ENCODE measurements at places on chromosomes 1 and 21.
A peak's percentile ranks its signal among the peaks of the same experiment; 100 is the strongest.

GRCh38 chr1:244585867-244586266 is 67.1 kb upstream of the DESI2 start:
- no peak for DNase-seq
- no peaks in the 10 kb centered on the region for H3K27me3 ChIP-seq
- no peak overlapping the region for H3K4me3 ChIP-seq
- no peaks in the 10 kb centered on the region for H3K36me3 ChIP-seq
- no peaks in the 10 kb centered on the region for H3K4me1 ChIP-seq

DNA sequence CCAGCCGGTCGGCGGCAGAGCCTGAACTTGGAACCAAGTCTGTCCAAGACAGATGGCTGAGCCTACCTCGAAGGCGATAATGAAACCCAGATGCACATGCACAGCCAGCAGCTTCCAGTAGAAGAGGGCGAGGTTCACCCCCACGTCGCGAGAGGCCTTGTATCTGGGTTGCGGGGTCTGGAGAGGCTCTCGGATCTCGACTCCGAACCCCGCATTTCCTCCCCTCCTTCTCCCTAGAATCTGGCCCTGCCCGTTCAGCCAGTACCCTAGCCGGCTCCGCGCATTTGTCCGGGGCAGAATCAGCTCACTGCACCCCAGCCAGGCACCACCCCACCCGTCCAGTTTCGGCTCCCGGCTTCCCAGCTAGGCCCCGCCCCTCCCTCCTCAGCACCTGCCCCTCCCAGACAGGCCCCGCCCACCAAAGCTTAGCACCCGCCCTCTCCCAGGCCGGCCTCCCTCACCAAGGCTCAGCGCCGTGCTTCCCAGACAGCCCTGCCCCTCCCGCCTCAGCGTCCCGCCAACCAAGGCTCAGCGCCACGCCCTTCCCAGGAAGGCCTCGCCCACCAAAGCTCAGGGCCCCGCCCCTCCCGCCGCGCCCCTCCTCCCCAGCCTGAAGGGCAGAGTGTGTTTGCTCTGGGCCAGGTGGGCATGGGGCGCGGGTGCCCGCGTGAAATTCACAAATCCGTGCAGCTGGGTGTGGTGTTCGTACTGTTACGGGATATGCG is 4.8 kb upstream of the ARHGEF19 start:
- no peaks in the 10 kb centered on the region for H3K36me3 ChIP-seq
- H3K4me1 ChIP-seq, result no peaks in the 10 kb centered on the region
- peak overlapping the region; percentile 27 for H3K4me3 ChIP-seq
- H3K27me3 ChIP-seq, result peaks cover 13% of the 10 kb centered on the region
- no peak overlapping the region for H3K27ac ChIP-seq
- peak; percentile 99 for DNase-seq

DNA sequence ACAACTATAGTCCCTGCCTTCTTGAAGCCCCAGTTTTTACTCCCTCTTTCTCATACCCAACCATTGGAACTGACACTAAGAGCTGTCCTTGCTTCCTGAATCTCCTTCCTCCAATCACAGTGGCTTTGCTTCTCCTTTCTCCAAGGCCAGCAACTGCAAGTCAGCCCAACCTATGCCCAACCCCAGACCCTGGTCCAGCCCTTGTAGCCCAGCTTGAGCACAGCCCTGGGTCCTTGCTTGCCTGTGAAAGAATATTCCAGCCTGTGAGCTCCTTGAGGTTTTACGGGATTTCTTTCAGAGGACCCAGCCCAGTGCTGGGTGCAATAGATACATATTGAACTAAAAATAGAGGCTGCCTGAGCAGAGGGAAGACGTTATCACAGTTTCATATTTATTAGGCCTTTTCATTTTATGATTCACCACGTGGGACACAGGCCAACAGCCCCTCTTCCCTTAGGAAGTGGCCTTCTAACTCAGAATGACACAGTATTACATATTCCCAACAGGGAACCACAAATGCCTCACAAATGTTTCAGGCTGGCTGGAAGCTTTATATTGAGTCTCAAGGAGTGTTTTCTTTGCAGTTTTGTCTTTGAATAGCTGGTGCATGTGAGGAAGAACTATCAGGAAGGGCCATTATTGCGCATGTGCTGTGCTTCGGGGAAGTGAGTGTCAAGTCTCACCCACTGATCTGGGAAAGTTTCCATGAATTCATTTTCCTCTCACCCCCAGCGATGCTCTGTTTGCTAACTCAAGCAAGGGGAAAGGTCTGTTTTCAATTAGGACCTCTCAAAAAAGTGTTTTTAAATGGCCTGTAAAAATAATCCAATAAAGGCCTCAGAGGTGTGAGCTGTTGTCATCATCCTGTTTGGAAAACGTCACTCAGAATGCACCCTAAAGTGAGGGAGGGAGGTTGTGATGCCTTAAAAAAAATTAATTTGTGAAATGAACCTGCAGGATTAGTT is 92.3 kb upstream of the NFIA start:
- no peaks in the 10 kb centered on the region for H3K27me3 ChIP-seq
- no peaks in the 10 kb centered on the region for H3K36me3 ChIP-seq
- H3K27ac ChIP-seq, result no peak overlapping the region
- H3K4me1 ChIP-seq, result no peaks in the 10 kb centered on the region

GRCh38 chr1:220307607-220308006 is 35.4 kb upstream of the RAB3GAP2 start:
- H3K4me1 ChIP-seq, result no peaks in the 10 kb centered on the region
- DNase-seq, result no peak
- no peak overlapping the region for H3K4me3 ChIP-seq
- H3K36me3 ChIP-seq, result no peaks in the 10 kb centered on the region

GRCh38 chr1:64624218-64624713 is 120.6 kb upstream of the RAVER2 start:
- peaks cover 22% of the 10 kb centered on the region for H3K4me1 ChIP-seq
- no peak overlapping the region for H3K27ac ChIP-seq
- peak; percentile 38 for DNase-seq
- H3K4me3 ChIP-seq, result no peak overlapping the region

DNA sequence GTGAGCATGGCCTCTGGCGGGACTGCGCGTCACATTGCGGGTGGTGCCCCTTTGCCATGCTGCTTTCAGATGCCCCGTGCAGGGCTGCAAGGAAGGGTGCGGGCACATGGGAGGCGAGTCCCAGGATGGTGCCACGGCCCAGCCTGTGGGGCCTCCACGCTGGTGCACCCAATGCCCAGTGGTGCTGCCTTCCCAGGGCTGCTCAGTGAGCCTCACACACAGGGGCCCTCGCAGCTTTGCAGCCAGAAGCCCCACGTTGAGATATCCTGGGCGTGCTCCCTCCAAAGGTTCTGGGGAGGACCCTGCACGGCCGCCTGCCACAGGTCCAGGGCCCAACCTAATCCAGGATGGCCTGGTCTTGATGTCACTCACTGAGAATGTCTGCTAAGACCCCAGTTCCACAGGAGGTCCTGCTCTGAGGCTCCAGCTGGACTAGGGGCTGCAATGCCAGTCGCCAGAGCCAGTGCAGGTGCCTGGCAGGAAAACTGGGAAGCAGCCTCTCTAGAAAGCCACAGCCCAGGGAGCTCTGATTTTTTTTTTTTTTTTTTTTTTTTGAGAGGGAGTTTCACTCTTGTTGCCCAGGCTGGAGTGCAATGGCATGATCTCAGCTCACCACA is 34.1 kb upstream of the PRSS38 start:
- H3K4me1 ChIP-seq, result no peaks in the 10 kb centered on the region
- no peak overlapping the region for H3K4me3 ChIP-seq
- no peak for DNase-seq
- H3K27me3 ChIP-seq, result peaks cover 9% of the 10 kb centered on the region
- H3K27ac ChIP-seq, result no peak overlapping the region

DNA sequence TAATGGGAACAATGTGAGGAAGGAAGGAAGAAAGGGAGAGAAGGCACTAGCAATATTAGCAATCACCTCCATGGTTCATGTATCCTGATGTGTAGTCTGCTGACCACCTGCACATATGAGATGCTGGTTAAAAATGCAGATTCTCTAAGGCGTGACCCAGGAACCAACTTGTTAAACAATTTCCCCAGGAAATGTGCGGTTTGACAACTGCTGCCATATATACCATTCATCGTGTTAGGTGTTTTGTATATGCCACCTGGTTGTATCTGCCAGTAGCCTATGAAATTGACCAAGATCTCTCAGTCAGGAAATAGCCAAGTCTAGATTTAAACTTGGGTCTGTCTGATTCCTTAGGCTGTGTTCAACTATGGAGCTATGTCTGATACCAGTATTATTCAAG is 4.1 kb downstream of the SEMA4A start:
- H3K4me1 ChIP-seq, result peaks cover 10% of the 10 kb centered on the region
- H3K36me3 ChIP-seq, result no peaks in the 10 kb centered on the region
- no peak overlapping the region for H3K27ac ChIP-seq
- no peaks in the 10 kb centered on the region for H3K27me3 ChIP-seq

- H3K27me3 ChIP-seq, result no peaks in the 10 kb centered on the region
- no peak overlapping the region for H3K27ac ChIP-seq
- H3K36me3 ChIP-seq, result no peaks in the 10 kb centered on the region
- no peaks in the 10 kb centered on the region for H3K4me1 ChIP-seq
- no peak for DNase-seq
Measured at GRCh38 chr21:39580744-39581143, 32.0 kb upstream of the B3GALT5 start.

GRCh38 chr1:114750780-114751179 is 7.0 kb downstream of the CSDE1 start:
- H3K27ac ChIP-seq, result no peak overlapping the region
- H3K4me3 ChIP-seq, result no peak overlapping the region
- no peaks in the 10 kb centered on the region for H3K27me3 ChIP-seq
- H3K36me3 ChIP-seq, result peaks cover 34% of the 10 kb centered on the region

DNA sequence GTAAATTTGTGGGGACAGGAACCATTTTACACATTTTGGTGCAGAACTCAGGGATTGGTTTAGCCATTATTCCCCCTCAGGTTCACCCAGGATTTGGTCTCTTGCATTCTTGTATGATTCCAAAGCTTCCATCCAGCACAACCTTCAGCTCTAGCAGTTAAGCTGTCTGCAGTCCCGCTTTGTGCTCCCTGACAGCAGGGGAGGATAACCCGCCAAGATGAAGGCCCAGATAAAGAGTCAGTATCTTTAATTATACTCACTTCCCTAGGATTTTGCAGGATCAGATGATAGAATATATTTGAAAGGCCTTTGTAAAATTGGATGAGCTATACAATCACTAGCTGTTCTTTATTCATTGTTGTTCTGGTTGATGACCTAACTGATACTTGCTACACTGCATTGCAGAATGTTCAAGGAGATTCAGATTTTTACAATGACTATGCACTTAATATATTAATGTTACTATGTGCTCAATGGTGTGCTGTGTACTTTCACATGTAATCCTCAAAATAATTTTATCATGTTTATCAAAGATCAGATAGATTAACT is 49.8 kb downstream of the SLC16A1 start:
- H3K27me3 ChIP-seq, result no peaks in the 10 kb centered on the region
- H3K36me3 ChIP-seq, result peaks cover 9% of the 10 kb centered on the region
- no peak for DNase-seq

DNA sequence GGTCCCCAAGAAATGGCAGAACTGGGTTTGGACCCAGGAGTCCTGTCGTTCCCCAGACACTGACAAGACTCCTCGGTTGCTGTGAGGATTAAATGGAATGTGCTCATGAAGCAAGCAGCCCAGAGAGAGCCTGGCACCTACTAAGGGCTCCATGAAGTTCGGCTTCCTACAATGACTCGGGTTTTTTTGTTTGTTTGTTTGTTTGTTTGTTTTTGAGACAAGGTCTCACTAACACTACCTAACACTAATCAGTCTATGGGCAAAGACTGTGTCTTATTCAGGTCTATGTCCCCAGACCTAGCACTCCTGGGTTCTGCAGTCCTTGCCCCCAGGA is 3.4 kb upstream of the LACTBL1 start:
- no peak overlapping the region for H3K27ac ChIP-seq
- no peaks in the 10 kb centered on the region for H3K27me3 ChIP-seq
- no peaks in the 10 kb centered on the region for H3K36me3 ChIP-seq
- no peaks in the 10 kb centered on the region for H3K4me1 ChIP-seq
- no peak overlapping the region for H3K4me3 ChIP-seq

DNA sequence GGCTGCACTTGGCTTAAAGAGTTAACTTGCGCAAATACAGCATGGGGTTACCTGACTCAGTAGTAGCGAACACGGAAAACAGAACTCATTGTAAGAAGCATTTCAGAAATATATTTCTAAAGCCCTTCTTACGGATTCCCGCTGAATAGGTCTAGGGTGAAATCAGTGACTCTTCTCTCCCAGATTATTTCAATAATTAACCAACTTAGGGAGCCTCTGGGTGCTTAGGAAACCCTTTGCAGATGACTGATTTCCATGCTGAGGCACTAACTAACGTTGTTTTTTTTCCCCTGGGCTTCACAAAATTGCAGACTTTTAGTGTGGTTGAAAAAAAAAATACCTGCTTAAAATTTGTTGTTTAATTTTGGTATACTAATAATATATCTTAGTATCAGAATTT is 40.3 kb downstream of the BTG3 start:
- no peaks in the 10 kb centered on the region for H3K36me3 ChIP-seq
- no peak overlapping the region for H3K27ac ChIP-seq
- no peaks in the 10 kb centered on the region for H3K27me3 ChIP-seq
- peaks cover 12% of the 10 kb centered on the region for H3K4me1 ChIP-seq
- DNase-seq, result no peak

GRCh38 chr1:45584351-45585109 is 689 bp downstream of the NASP start:
- H3K27me3 ChIP-seq, result no peaks in the 10 kb centered on the region
- peaks cover 3% of the 10 kb centered on the region for H3K36me3 ChIP-seq
- DNase-seq, result peak; percentile 93
- peak overlapping the region; percentile 94 for H3K4me3 ChIP-seq
- H3K27ac ChIP-seq, result peak overlapping the region; percentile 79

DNA sequence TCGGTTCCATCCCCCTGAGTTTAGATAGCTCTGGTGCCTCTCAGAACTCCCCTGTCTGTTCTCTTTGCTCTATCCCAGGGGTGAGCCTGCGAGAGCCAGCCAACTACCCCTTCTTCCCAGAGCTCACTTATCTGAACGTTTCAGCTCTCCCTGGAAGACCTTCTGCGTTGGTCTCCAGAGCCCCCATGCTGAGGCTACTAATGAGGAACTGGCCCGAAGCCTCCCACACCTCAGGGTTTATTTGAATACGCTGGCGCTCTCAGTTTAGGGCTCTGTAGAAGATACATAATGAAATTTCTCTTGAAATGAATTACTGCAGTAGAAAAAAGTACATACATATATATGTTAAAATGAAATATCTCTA is 43.5 kb downstream of the TCEANC2 start:
- no peaks in the 10 kb centered on the region for H3K36me3 ChIP-seq
- H3K27me3 ChIP-seq, result no peaks in the 10 kb centered on the region
- no peak for DNase-seq
- no peaks in the 10 kb centered on the region for H3K4me1 ChIP-seq
- H3K27ac ChIP-seq, result no peak overlapping the region

DNA sequence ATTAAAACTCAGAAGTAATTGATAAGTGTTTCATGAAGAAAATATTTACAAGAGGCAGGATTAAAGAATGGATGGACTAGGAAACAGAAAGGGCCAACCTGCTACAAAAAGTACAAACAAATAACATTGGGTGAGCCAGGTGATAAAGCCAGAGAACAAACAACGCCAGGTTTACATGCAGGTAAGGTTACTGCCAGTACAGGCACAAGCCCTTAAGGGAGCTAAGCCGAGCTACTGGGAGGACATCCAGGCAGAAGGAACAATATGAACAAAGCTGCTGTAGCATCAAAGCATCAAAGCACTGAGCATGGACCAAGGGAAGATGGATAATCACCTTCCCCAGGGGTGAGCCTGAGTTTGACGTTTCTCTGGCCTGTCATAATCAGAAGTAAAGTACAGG is 380.7 kb downstream of the SEC16B start:
- H3K36me3 ChIP-seq, result no peaks in the 10 kb centered on the region
- peaks cover 8% of the 10 kb centered on the region for H3K4me1 ChIP-seq

GRCh38 chr1:233394860-233395717 is 67.6 kb downstream of the MAP3K21 start:
- peak; percentile 67 for DNase-seq
- H3K27ac ChIP-seq, result no peak overlapping the region
- no peaks in the 10 kb centered on the region for H3K27me3 ChIP-seq
- H3K36me3 ChIP-seq, result no peaks in the 10 kb centered on the region

- peak overlapping the region; percentile 98 for H3K27ac ChIP-seq
- DNase-seq, result no peak
- no peaks in the 10 kb centered on the region for H3K27me3 ChIP-seq
- no peaks in the 10 kb centered on the region for H3K36me3 ChIP-seq
- H3K4me1 ChIP-seq, result peaks cover 45% of the 10 kb centered on the region
Measured at GRCh38 chr1:156108057-156108456, 6.5 kb upstream of the LMNA start.

Data from cardiac muscle cell (in vitro differentiated cells and primary cell).